NCI-H748 treated with DMSO at 0.1 percent for 48 hours (cell line): ENCODE measurements at places on chromosomes 1 and 21.

GRCh38 chr1:44874155-44874554, 31.1 kb upstream of the PTCH2 start:
- no peak for DNase-seq

GRCh38 chr1:215397106-215397505, 170.0 kb upstream of the KCTD3 start:
- DNase-seq, result no peak

- DNase-seq, result no peak
These were observed 95.6 kb upstream of the RAB3GAP2 start for GRCh38 chr1:220367833-220368232.

GRCh38 chr1:55888685-55889317, 673.6 kb upstream of the USP24 start:
- DNase-seq, result no peak

- DNase-seq, result no peak
These were observed 14.2 kb downstream of the THRAP3 start for GRCh38 chr1:36238433-36238832.
